ENCODE measurements at places on chromosomes 11 and 22. TPM values are rescaled to one million over a fixed set of nuclear protein-coding genes. Genes with fewer than 3 reads are reported as not detected.

The HDAC10 gene
- total RNA-seq: 9.4 TPM

The CCDC89 gene
- not detected for total RNA-seq

DNA sequence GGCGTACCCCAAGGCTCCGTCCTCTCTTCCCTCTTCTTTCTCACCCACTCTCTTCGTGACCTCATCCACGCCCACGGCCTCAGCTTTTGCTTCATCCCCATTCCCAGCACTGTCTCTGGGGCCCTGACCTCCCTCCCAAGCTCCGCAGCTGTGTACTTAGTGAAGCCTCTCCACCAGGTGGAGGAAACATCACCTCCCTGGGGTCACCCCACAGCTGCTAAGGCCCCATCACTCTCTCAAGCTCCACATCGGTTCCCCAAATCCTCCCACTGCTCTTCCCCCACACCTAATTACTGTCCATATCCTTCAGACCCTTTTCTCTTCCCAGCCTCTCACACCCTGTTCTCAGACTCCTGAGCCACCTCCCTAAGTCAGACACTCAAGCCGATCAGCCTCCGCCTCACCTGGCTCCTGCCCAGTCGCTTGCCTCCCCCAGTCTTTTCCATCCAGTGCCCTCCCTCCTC, 7.9 kb upstream of the SYT7 start:
- DNase-seq: no peak

- DNase-seq: no peak
Measured at GRCh38 chr22:22773979-22774604, 113.5 kb upstream of the IGLL5 start.

The NLRP6 gene
- not detected for total RNA-seq

The ANO5 gene
- total RNA-seq: 0.22 TPM

DNA sequence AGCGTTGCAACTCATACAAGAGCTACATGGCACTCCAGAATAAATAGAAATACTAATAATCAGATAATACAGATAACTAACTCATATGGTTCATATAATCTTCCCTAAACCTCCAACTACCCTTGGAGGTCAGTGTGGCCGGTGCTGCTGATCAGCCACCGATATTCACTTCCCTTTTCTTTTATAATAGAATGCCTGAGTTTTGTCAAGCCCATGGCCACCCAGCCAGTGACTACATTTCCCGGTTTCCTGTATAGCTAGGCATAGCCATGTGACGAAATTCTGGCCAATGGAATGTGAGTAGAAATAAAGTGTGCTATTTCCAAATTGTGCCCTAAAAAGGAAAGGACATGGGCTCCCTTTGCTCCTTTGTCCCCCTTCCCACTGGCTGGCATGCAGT, 5.9 kb upstream of the CAT start:
- no peak for DNase-seq

Data from lung microvascular endothelial cell (primary cell).